ENCODE measurements at places on chromosomes 11 and 22. TPM values are rescaled to one million over a fixed set of nuclear protein-coding genes. Genes with fewer than 3 reads are reported as not detected.

GRCh38 chr11:13098063-13098462 is 88.9 kb downstream of the RASSF10 start:
- H3K4me3 ChIP-seq: no peak overlapping the region
- no peaks in the 10 kb centered on the region for H3K36me3 ChIP-seq
- no peak overlapping the region for H3K27ac ChIP-seq
- no peaks in the 10 kb centered on the region for H3K4me1 ChIP-seq
- peaks cover 3% of the 10 kb centered on the region for H3K27me3 ChIP-seq

GRCh38 chr22:46480396-46480795 is 57.0 kb downstream of the CELSR1 start:
- H3K4me1 ChIP-seq: no peaks in the 10 kb centered on the region
- no peak for DNase-seq
- H3K36me3 ChIP-seq: no peaks in the 10 kb centered on the region
- H3K4me3 ChIP-seq: no peak overlapping the region

DNA sequence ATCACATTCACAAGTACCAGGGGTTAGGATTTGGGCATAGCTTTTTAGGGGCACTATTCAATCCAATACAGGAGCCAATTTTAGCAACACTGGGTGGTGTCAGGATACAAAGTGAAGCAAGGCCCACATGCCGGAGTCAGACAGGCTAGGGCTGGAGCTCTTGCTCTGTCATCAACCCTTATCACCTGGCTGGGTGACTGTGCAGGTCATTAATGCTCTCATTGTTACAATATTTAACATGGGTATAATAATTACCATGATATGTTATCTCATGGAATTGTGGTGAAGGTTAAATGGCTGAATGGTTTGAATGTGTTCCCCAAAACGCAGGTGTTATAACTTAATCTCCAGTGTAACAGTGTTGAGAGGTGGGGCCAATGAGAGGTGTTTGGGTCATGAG is 143.3 kb upstream of the THY1 start:
- H3K27ac ChIP-seq: no peak overlapping the region
- H3K36me3 ChIP-seq: no peaks in the 10 kb centered on the region
- no peak overlapping the region for H3K4me3 ChIP-seq
- H3K4me1 ChIP-seq: no peaks in the 10 kb centered on the region
- no peak for DNase-seq
- no peaks in the 10 kb centered on the region for H3K27me3 ChIP-seq

CST6 gene
- total RNA-seq: not detected

TMEM45B gene
- total RNA-seq: 1.9 TPM

DNA sequence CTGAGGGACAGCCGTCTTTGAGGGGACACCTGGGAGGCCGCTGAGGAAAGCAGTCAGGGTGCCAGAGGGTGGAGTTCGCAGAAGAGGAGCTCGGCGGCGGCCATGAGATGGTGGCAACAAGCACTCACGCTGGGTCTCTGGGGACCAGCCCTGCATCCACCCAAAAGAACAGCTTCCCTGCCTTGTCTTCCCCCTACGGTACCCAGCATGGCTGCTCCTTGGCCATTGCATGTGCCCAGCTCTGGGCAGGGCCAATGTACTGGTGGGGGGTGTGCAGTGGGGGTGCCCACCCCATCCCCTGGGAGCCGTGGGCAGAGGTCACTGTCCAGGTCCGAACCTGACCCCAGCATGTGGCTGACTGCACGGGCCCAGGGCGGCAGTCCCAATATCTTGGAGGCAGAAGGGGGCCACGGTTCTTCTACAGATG is 42.3 kb downstream of the OSBPL5 start:
- peaks cover 4% of the 10 kb centered on the region for H3K4me1 ChIP-seq
- H3K27me3 ChIP-seq: no peaks in the 10 kb centered on the region
- H3K36me3 ChIP-seq: no peaks in the 10 kb centered on the region
- DNase-seq: no peak
- no peak overlapping the region for H3K4me3 ChIP-seq
- H3K27ac ChIP-seq: no peak overlapping the region

DNA sequence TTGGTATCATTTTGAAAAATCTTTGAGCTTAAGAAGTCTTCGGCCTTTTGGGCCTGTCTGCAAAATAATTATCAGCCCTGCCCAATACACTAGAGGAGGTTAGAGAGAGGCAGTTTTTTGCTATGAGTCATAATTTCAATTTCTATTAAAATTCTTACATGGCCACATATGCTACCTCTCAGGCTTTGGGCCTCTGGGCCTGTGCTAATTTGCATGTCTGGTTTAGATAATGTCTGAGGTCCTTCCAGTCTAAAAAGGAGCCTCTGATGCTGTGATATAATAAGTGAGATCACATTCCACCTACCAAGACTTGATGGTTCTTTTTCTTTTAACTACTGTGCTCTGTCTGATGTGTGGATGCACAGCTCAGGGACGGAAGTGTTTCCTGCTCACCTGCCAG is 70.8 kb downstream of the KCNJ1 start:
- DNase-seq: no peak
- H3K4me1 ChIP-seq: peaks cover 9% of the 10 kb centered on the region
- peaks cover 88% of the 10 kb centered on the region for H3K36me3 ChIP-seq

DNA sequence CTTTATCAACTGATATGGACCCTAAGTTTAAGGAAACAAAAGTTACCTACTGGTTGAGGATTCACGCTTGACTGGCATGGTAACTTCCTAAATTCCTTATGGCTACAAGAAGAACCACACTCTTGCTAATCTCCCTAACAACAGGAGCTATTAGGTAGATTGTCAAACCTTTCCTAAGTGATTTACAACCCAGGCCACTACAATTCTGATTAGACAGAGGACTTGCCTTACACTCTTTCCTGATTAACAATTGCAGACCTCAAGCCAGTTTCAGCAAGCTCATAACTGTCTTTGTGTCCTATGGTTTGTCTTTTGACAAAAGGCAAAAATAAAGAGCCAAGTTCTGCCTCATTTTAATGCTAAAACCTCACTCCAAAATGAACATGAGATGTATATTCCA is 16.3 kb downstream of the OR52K2 start:
- no peak for DNase-seq
- no peaks in the 10 kb centered on the region for H3K27me3 ChIP-seq
- H3K4me3 ChIP-seq: no peak overlapping the region
- no peaks in the 10 kb centered on the region for H3K4me1 ChIP-seq
- no peak overlapping the region for H3K27ac ChIP-seq
- no peaks in the 10 kb centered on the region for H3K36me3 ChIP-seq

DNA sequence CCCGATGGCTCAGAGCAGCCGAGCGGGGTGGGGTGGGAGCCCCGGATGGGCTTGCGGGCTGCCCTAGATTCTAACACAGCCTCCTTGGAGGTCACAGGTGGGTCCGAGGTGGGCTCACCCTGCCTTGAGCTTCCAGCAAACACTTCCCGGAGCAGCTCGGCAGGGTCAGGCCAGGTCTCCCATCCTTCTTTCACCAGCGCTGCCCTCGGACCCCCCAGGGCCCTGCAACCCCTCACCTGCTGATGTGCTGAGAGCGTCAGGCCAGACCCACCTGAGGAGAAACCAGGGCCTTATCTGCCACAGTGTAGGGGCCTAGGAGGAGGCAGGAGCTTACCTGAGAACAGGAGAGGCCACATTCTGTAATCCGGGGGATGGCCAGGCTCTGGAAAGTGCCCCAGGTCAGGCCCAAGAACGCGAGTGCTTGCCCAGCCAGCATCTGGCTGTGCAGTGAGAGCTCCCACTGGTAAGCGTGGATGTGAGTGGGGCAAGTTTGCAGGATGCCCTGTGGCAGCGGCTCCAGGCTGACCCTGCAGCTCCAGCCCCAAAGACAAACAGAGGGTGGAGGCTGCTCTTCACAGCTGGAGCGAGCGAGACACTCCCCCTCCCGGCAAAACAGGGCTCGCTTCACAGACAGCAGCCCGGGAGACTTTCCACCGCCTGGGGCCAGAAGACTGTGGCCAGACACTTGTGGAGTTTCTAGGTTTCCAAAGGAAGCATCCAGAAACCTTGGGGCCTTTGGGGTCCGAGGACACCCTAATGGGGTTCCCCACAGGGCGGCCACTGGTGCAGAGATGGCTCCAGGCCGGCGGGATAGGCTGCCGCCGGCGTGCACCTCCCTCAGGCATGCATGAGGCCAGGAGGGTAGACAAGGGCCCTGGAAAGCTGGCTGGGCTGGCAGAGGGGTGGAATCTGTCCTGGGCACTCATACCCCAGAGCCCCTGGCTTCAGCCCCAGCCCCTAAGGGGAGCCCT is at the start of gene IL17REL:
Gene IL17REL (minus strand): TSS at position 555 of the 971 bp plus-strand sequence. CDS start 119 bp downstream, at position 436.
- H3K36me3 ChIP-seq: no peaks in the 10 kb centered on the region
- H3K4me3 ChIP-seq: no peak within 1 kb of the TSS
- no peak for DNase-seq
- H3K27me3 ChIP-seq: peaks cover 16% of the 10 kb centered on the region

FDXACB1 gene
- 3.4 TPM for total RNA-seq

DNA sequence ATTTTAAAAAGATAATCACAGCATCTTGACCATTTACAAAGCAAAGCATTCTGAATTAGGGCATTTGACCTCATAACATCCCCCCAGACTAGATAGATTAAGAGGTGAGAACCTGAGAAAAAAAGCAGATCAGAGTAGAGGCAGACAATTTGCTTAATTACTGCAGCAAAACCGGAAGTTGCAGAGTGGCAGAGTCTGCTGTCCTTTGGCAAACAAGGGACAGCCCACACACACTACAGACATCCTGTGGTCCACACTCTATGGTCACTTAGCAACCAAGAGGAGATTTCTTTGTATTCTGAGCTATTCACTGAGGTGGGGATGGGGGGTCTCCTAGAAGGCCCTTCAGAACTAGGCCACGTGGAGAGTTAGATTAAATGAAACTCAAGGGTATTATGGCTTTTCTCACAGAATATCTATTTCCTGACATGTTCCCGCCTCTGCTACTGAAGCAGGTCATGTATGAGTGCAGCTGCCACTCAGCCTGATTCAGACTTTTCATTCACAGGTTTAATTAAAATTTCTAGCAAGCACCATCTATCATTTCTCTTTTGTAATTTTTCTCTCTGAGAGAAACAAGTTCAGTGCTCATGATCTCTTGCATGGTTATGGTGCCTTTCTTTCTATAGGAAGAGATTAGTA is 48.5 kb downstream of the SVIP start:
- H3K36me3 ChIP-seq: no peaks in the 10 kb centered on the region
- peaks cover 4% of the 10 kb centered on the region for H3K4me1 ChIP-seq
- DNase-seq: no peak
- H3K27me3 ChIP-seq: peaks cover 3% of the 10 kb centered on the region
- no peak overlapping the region for H3K4me3 ChIP-seq
- no peak overlapping the region for H3K27ac ChIP-seq

Data from CD4-positive, alpha-beta T cell (primary cell).